ENCODE measurements at places on chromosomes 12 and 14. TPM values are rescaled to one million over a fixed set of nuclear protein-coding genes. Genes with fewer than 3 reads are reported as not detected.

The RNF212B gene
- total RNA-seq: not detected

The SAMD15 gene
- total RNA-seq: 2.3 TPM

The SMIM41 gene
- not detected for total RNA-seq

The CCDC175 gene
- total RNA-seq: not detected

The EEF1AKMT3 gene
- 6.5 TPM for total RNA-seq

The KRT3 gene
- total RNA-seq: 0.05 TPM

The RNASE7 gene
- total RNA-seq: not detected

The CIROP gene
- not detected for total RNA-seq

The DAO gene
- total RNA-seq: not detected

The FAM222A gene
- total RNA-seq: 6.5 TPM

The PARP2 gene
- 24.7 TPM for total RNA-seq

The PLD4 gene
- total RNA-seq: 0.17 TPM

The CALCOCO1 gene
- total RNA-seq: 19.6 TPM

The RHOJ gene
- total RNA-seq: not detected

The SLC6A12 gene
- total RNA-seq: 1.0 TPM

The ANG gene
- total RNA-seq: 9.8 TPM

The DUSP6 gene
- 8.5 TPM for total RNA-seq

The OR4K5 gene
- total RNA-seq: not detected

The RAB15 gene
- 19.1 TPM for total RNA-seq

The PLA2G1B gene
- total RNA-seq: not detected

The CELA1 gene
- not detected for total RNA-seq

The GAS2L3 gene
- total RNA-seq: 8.3 TPM

The GLT8D2 gene
- total RNA-seq: not detected

Measured in A549 treated with DMSO at 1 μM for 4 hours (cell line).